H1 (cell line): ENCODE measurements at places on chromosomes 16 and 17. TPM values are rescaled to one million over a fixed set of nuclear protein-coding genes. Genes with fewer than 3 reads are reported as not detected.

SPATA22 gene
- polyA plus RNA-seq, result 0.06 TPM in 1 of 2 replicates, not detected in the other

LGALS9 gene
- 0.95 and 2.8 TPM in 2 replicates for polyA plus RNA-seq

MYO18A gene
- polyA plus RNA-seq, result 7.6 and 10.1 TPM in 2 replicates

KRT39 gene
- polyA plus RNA-seq, result not detected in 2 replicates

TCAP gene
- polyA plus RNA-seq, result 0.82 and 1.3 TPM in 2 replicates

NPW gene
- 4.0 and 7.8 TPM in 2 replicates for polyA plus RNA-seq

TEKT5 gene
- 0.24 and 0.95 TPM in 2 replicates for polyA plus RNA-seq

TNFRSF17 gene
- polyA plus RNA-seq, result not detected in 2 replicates

CIAO3 gene
- 20.0 and 29.6 TPM in 2 replicates for polyA plus RNA-seq

HSD17B2 gene
- not detected in 2 replicates for polyA plus RNA-seq

ZPBP2 gene
- not detected in 2 replicates for polyA plus RNA-seq

HS3ST4 gene
- polyA plus RNA-seq, result 1.6 and 1.9 TPM in 2 replicates

SEPTIN12 gene
- 0.08 and 0.24 TPM in 2 replicates for polyA plus RNA-seq

SLC38A8 gene
- 0.08 TPM in 1 of 2 replicates, not detected in the other for polyA plus RNA-seq

KCNJ12 gene
- 1.2 and 1.7 TPM in 2 replicates for polyA plus RNA-seq
